OCI-LY7 (cell line): ENCODE measurements at places on chromosomes 16 and 17.
A peak's percentile ranks its signal among the peaks of the same experiment; 100 is the strongest.

DNA sequence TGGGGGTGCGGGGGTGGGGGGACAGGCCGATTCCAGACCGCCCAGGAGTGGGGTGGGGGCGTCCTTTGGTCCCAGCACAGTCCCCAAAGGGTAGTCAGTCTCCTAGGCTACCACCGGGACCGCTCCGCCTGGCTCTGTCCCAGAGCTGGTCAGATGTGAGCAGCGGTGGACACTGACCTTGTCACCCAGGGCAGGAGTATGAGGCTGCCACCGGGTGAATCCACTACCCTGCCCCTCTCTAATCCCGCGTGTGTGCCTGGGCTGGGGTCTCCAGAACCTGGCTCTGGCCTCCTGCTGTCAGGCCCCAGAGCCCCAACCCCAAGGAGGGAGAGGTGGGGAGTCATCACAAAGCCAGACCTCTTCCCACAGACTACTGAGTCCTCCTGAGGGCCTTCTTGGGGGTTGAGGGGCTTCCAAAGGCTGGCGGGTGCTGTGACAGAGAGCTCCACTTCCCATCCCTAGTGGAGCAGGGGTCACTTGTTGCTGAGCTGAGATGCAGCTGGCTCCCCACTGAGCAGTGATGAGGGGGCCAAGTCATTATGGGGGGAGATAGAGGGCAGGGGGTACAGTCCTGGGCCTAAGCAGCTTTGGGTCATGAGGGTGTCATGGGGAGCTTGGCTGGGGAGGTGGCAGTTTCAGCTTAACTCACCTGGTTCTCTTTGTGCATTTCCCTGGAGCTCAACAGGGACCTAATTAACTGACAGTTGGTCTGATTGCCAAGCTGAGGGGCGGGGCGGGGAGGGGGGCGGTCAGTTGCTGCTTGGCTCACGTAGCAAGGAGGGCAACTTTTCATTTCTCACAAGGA is 1.2 kb downstream of the PPP1R1B start:
- no peak for DNase-seq

GRCh38 chr17:20925091-20925490 is 117.7 kb downstream of the USP22 start:
- no peak for DNase-seq

DNA sequence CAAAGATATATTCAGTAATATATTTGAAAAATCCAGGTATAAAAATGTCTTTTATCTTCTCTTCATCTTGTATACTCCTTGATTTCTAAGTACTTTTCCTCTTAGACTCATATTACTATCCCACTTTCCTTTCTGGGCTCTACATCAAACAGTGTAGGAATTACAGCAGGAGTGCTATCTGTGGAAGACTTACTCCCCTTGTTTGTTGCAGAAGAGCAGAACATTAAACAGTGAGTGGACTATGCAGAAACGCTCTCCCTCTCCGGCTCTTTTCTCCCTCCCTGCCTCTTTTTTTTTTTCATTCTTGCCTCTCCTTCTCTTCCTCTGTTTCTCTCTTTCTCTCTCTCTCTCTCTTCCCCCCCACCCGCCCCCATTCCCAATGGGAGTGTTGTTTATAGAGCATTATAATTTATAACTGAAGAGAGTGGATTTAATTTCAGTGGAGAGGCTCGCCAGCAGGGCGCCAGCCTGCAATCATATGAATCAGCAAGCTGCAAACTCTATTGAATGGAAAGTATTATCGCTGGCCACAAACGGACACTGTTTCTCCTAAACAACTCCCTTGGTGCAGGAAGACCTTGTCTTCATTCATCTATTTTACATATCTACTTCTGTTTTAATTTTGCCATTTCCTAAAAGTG is 242.3 kb upstream of the TBX2 start:
- DNase-seq = no peak

DNA sequence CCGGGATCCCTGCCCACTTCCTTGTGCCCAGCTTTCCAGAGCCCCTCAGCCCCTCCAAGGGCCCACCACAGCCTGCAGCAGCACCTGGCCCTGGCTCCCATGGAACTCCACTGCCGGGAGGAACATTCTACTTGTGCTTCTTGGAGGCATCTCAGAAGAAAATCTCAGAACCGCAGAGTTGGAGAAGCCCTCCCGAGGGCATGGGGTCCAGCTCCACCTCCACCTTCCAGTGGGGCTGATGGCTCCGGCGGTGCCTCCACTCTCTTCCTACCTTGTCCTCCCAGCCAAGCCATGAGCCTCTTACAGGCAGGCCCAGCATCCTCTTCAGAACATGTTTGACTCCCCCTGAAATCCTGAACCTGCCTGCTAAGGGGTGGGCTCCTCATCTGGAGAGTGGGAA is 79.4 kb upstream of the ZNF469 start:
- no peak for DNase-seq

DNA sequence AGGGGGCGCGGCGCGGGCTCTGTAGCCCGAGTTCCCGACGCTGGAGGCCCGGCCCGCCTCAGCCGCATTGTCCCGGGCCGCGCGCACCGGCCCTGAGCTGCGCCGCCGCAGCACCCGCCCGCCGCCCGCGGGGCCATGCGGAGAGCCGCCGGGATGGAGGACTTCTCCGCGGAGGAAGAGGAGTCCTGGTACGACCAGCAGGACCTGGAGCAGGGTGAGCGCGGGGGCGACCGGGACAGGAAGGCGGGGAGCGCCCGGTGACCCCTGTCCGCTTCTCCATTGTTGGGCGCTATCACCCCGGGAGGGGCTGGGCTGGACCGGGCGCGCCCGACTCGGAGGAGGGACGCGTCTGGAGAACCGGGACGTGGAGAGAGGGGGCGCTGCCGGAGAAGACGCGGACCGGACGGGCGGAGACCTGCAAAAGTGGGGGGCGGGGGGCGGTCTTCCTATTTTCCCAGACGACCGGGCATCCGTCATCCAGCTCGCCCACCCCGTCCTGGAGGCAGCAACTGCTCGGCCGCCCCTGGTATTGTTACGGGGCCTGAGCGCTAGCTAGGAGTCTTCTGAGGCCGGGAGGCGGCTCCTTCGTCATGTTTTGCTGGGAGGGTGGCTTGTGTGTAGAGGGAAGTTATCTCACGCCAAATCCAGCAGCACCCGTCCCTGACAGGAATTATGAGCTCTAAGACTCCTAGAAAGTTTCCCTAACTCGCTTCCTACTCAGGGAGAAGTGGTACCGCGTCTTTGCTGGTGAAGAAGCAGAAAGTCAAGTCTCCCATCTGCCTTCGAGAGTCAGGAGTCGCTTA is 678 bp downstream of the CDR2L start:
- DNase-seq = peak; percentile 15

GRCh38 chr16:80197741-80198201 is 343.0 kb upstream of the DYNLRB2 start:
- DNase-seq = no peak

DNA sequence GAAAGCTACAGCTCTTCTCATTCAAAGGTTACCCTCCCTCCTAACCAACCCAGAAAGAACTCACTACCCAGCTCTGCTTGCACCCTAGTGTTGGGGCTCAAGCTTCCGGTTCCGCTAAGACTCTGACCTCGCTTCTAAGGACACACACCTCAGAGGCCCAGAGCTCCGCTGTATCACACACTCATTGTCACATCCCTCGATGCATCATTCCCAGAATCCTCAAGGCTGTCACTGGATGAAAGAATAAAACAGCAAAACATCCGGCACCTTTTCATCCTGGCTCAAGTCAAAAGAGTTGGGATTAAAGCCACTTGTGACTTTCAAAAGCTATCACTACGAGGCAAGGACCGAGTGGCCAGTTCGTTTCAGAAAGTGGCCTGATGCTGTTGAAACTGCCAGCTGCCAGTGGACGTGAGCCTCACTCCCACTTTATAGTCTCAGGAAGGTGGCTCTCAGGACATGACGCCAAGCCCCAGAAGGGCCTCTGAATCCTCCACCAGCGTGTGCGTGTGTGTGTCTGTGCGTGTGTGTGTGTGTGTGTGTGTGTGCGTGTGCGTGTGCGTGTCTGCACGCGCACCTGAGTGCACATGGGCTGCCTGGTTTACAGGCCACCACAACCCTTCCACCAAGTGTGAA is 29.0 kb downstream of the ZFHX3 start:
- DNase-seq = no peak

DNA sequence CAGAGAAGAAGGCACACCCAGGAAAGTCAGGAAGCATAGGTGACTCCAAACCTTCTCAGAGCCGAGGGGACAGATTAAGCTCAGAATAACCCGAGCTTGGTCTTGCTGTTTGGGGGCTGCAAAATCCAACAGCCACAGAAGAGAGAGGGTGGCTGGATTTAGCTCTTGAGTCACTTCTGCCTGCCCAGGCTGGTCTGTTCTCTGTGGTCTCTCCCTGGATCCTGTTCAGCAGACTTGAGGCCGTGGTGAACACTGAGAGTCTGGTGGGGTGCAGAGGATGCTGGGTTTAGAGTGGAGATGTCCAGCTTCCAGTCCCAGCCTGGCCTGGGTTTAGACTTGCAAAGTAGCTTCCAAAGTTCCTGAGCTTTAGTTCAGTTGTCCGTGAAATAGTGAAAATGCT is 8.8 kb downstream of the SLC26A11 start:
- DNase-seq = no peak

DNA sequence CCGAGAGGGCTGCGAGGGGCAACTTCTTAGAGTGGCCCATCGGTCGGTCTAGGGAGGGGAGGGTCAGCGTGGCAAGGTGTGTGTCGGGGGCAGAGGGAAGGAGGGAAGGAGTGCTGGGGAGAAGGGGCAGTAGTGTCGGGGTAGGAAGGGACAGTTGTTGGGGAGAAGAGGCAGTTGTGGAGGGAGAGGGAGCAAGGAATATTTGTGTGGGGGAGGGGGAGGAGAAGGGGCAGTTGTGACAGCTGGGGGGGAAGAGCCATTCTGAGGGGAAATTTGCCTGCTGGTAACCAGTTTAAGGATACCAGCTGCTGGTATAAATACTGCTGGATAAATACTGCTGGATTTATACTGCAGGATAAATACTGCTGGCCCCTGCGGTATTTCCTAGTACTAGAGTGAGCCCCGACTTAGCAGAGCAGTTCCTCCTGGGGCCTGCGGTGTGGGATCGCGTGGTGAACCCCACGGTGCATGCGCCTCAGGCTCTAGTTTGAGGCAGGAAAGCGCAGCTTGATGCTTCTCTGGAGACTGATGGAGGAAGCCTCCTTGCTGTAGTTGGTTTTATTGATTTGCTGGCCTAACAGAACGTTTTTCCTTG is 309 bp downstream of the DNAH2 start:
- no peak for DNase-seq

DNA sequence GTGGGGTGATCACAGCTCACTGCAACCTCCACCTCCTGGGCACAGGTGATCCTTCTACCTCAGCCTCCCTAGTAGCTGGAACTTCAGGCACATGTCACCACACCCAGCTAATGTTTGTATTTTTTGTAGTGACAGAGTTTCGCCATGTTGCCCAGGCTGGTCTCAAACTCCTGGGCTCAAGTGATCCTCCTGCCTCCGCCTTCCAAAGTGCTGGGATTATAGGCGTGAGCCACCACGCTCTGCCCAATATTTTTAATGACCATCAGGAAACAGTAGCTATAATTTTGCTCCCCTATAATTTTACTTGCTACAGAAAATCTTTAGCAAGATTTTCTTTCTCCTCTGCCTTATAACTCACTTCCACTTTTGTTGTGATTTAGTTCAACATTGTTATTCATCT is 29.7 kb upstream of the APPBP2 start:
- no peak for DNase-seq

GRCh38 chr16:53926209-53926608 is 222.3 kb downstream of the FTO start:
- DNase-seq = no peak

GRCh38 chr16:81436386-81436785 is 8.2 kb upstream of the CMIP start:
- no peak for DNase-seq
